ENCODE measurements at places on chromosomes 11 and 22.
A peak's percentile ranks its signal among the peaks of the same experiment; 100 is the strongest.

DNA sequence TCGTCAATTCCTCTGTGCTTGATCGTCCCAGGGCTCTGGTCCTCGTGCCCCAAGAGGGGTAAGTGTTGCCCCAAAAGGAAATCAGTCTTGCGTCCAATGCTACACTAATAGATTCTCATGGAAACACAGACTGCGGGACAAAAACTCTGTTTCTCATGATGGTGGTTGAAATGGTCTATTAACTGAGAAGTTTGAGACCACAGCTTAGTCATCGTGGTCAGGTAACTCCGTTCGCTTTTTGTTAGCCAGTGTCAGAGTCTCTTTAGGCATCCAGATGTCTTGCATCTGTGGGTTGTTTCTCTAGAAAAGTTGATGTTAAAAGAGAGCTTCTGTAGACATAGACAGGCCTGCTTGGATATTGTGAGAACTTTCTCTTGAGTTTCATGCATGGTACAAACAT lies 104.6 kb upstream of the SORL1-AS1 start:
- DNase-seq: no peak

GRCh38 chr11:45450189-45450588 lies 164.0 kb upstream of the SYT13 start:
- DNase-seq: peak; percentile 26

DNA sequence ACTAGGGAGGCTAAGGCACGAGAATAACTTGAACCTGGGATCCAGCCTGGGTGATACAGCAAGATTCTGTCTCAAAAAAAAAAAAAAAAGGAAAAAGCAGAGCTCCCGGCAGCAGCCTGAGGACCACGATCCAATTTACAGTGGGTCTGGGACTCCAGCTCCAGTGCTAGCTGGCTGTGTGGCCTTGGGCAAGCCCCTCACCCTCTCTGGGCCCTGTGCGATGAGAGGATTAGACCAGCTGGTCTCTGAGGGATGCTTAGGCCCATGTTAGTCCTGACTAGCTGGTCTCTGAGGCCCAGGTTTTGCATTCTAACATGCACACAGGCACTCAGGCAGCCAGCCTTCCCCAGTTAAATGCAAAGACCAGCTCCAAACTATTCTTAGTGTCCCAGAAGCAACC lies 13.7 kb downstream of the CARD10 start:
- no peak for DNase-seq

GRCh38 chr11:46198245-46199240 lies 77.3 kb upstream of the PHF21A start:
- DNase-seq: no peak

DNA sequence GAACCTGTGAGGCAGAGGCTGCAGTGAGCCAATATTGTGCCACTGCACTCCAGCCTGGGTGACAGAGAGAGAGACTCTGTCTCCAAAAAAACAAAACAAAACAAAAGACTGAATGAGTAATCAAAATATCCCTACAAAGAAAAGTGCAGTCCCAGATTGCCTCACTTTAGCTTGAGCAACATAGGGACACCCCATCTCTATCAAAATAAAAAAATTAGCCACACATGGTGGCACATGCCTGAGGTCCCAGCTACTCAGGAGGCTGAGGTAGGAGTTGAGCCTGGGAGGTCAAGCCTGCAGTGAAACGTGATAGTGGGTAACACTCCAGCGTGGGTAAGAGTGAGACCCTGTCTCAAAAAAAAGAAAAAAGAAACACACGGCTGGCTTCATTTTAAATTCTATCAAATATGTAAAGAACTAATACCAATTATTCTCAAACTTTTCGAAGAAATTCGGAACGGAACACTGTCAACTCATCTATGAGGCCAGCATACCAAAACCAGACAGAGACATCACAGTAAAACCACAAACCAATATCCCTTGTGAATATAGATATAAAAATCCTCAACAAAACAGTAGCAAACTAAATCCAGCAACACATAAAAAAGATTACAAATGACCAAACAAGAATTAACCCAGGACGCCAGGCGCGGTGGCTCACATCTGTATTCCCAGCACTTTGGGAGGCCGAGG lies 12.9 kb downstream of the CHEK2 start:
- DNase-seq: no peak

DNA sequence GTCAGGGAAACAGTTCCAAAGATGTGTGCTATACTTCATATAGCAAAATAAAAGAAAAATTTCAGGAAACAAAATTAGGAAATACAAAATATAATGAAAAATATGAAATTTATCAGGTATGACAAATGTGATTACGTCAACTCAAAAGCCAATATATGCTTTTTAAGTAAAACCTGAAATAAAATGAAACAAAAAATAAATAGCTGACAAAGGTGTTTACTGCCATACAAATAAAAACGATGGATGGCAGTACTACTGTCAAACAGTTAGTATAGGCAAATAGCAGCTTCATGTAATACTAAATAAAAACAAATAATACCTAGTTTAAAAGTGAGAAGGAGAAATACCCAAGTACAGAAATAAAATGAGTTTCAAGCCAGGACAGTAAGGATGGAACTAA lies 13.7 kb downstream of the CEP57 start:
- DNase-seq: no peak

All from AG04449 (cell line).